NAMALWA (cell line): ENCODE measurements at places on chromosomes 4 and X.

DNA sequence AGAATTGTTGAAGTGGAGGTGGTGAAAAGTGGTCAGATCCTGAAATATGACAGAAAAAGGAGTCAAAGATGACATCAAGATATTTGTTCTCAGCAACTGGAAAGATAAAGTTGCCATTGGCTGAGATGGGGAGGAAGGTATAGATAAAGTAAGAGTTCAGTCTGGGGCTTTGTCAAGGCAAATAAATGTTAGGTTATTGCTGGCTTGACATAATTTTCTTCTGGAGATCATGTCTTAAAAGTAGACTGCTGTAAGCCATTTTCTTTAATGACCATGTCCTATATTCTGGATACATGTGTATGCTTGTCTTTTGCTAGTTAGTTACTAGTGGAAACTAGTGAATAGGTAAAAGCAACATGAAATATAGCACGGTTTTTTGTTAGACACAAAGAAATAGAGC lies 5.6 kb downstream of the USP53 start:
- DNase-seq, result no peak

DNA sequence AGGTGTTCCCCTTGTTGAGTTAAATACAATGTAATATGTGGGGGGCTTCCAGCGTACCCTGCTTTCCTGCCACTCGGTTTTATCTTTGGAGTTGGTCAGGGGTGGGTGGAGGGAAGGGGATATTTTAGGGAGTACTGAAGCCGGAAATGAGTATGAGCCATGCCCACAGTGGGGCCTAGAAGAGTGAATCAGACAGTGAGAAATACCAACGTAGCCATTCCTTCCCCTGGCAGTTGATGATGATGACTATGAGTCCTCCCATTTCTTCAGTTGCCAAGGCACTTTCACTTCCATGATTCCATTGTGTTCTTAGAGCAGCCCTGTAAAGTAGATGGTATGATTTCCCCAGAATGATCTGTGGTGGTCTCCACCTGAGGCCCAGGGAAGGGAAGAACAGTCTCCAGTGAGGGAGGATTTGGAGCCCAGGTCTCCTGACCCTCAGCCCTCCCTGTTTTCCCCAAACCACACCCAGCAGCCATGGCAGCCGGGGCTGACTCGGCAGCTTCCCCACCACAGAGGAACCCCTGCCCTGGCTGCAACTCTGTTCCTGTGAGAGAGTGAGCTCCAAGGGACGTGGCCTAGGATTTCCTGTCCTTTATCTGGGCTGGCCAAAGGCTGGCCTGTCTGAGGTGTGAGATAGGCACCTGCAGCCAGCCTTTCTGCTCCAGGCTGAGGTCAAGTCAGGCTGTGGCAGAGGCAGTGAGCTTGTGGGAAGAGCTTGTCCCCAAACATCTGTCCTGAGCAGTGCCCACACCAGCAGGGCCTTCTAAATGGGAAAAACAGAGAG lies 52.7 kb downstream of the STARD8 start:
- no peak for DNase-seq

GRCh38 chrX:41445781-41446358 lies 1.3 kb upstream of the NYX start:
- DNase-seq, result no peak

GRCh38 chrX:151712253-151712652 lies 3.6 kb upstream of the FATE1 start:
- no peak for DNase-seq

DNA sequence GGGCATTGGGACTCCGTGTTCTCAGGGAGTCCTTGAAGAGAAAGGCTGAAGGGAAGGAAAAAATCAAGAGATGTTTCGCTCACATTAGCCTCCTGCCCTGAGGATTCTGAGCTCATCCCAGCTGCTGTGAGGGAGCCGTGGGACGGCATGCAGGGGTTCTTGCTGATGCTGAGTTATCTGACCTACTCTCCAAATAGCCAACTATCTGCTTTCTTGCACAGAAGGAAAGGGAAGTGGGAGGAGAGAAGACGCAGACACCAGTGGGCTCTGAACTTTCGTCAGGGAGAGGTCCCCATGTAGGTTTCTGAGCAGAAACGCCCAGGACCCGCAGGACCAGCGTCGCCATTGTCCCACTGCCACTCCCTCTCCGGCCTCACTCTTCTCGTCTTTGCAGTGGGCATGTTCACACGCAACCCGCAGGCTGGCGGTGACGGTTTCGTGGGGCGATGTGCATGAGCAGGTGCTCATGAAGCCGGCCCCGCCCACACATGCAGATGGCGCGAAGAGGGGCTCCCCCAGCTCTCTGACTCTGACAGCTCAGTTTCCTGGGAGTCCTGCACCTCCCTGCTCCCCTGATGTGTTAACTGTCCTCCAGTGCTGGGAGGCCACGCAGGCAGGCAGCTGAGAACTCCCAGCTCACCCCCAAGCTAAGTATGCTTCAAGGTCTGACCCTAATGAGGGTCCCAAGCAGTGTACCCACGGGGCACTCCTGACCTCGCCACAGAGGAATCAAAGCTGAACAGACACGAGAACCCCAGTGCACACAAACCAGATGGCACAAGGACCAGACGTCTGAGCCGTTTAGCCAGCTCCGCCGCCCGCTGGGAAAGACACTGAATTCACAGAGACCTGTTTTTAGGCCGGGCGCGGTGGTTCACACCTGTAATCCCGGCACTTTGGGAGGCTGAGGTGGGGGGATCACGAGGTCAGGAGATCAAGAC lies 13.6 kb upstream of the ABLIM2 start:
- DNase-seq, result peak; percentile 60

GRCh38 chr4:25859429-25860148 lies 3.2 kb downstream of the SEL1L3 start:
- peak; percentile 76 for DNase-seq

- no peak for DNase-seq
These were observed 539.6 kb downstream of the PDHA2 start for GRCh38 chr4:96379524-96379923.

DNA sequence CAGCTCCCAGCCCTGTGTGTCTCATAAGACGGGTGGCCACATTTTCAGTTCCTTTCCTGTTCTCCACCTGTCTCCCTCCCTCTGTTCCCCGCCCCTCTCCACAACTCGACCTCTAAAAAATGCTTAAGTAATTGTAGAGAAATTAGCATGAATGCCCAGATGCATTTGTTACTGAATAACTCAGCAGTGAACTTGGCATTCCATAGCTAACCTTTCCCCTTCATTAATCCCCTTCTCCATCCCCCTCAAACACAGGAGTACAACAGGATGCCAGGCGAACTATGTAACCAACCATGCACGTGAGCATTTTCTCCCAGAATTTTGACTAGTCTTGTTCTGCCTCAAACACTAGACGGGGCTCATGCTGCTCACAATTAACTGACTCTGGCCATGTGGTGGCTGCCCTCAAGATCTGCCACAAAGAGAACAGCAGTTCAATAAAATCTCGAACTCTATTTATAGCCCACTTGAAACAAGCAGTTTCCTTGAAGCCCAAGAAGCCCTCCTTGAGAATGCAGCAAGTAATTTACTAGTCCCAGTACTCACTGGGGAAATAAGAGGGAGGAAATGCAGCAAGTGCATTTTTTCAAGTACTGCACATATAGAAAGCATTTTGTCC lies 351.2 kb downstream of the ARHGAP24 start:
- DNase-seq, result peak; percentile 45

DNA sequence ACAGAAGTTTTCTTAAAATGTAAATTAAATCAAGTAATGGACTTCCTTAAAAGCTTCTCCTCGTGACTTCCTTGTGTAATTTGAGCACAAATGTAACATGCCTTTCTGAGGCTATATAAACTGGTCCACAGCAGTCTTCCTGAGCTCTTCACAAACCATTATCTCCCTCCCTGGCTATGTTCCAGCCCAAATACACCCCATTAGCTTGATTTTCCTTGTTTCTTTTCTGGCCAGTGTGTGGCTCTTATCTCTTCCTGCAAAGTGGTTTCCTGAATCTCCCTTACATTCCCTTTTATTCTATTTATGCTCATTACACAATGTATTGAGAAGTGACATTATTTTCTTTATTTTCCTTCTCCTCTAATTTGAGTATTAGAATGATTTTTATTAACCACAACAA lies 1085.3 kb upstream of the PCDH10 start:
- no peak for DNase-seq

GRCh38 chrX:24027985-24028384 lies 999 bp upstream of the KLHL15 start:
- DNase-seq, result no peak

DNA sequence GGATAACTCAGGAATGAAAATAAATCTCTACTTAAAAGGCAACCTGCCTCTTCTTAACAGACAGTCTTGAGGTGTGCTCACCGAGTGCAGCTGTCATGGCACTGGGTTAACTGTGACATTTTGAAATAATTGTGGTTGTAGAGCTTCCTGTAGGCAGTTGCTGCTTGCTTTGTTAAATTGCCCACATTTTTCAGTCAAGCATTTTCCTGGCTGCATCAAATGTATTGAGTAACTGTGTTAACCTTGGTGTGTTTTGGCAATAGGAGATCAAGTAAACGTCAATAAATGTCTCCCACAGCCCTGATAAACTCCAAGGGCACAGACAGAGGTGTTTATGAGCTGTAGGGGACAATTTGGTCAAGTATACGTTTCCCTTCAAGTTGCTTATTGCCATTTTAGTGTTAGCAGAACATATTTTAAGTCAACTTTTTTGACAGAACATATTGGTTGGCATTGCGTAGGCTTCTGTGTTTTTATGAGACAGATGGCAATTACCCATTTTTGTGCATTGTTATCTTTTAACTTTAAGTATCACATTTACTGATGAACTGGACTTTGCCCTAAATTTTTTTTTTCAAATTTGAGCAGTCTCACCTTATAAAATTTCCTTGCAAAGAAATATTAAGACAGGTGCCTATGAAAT lies 527.4 kb downstream of the C4orf33 start:
- no peak for DNase-seq

DNA sequence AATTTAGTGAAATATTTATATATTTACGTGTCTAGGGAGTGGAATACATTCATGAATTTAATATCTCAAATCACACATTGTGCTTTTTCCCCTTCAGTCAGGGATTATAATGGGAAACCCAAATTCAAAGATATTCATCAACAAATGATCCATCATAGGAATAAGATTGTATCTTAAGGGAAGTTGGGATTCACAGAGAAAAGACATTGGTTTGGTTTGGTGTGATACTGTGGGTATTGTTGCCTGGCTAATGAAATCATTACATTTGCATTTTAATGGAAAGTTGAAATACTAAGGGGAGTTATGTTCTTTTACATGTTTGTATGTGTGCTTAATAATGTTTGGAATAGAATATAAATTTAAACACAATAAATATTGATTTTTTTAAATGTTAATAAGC lies 1.7 kb downstream of the TET2 start:
- DNase-seq, result no peak

- no peak for DNase-seq
These were observed 135.9 kb upstream of the SPRY1 start for GRCh38 chr4:123260653-123261052.
